NCI-H226 (cell line): ENCODE measurements at places on chromosomes 7 and 10.

GRCh38 chr7:105309235-105310169, 79.2 kb downstream of the SRPK2 start:
- DNase-seq: no peak

GRCh38 chr10:103553743-103554487, 60.4 kb downstream of the NEURL1 start:
- no peak for DNase-seq

DNA sequence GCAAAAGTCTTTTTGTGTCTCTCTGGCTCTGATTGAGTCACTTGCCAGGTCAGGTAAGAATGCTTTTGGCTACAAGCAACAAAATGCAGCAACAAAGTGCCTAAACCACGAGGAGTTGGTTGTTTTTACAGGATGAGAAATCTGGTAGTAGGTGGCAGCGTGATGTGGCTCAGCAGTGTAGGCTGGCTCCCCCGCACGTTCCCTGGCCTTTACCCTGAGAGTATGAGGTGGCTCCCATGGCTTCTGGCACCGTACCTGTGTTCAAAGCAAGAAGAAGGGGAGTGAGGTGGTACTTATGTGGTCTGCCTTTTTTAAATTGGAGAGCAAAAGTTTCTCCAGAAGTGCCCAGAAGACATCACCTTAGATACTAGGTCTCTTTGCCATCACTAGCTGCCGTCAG, 11.7 kb downstream of the PRKRIP1 start:
- DNase-seq: no peak

DNA sequence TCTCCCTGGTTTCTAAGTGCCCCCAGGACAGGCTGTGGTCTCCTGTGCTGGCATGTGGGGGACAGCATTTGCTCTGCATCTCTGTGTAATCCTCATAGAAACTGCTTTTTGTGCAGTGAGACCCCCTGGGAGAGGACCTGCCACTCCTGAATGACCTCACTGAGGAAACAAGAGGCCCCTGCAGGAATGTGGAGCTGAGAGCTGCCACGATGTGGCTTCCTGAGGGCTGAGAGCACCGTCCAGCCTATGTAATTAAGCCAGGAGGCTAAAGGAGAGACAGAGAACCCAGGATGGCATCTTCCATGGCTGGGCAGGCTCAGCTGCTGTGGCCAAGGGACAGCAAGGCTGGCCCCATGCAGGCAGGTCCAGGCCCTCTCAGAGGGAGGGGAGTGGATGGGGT, 32.3 kb upstream of the ADGRA1 start:
- DNase-seq: no peak

- DNase-seq: no peak
Measured at GRCh38 chr10:58651742-58652141, 139.1 kb downstream of the BICC1 start.

GRCh38 chr10:62917475-62918238, 101.5 kb upstream of the EGR2 start:
- no peak for DNase-seq

GRCh38 chr10:86281396-86281795, 85.2 kb downstream of the GRID1 start:
- no peak for DNase-seq

DNA sequence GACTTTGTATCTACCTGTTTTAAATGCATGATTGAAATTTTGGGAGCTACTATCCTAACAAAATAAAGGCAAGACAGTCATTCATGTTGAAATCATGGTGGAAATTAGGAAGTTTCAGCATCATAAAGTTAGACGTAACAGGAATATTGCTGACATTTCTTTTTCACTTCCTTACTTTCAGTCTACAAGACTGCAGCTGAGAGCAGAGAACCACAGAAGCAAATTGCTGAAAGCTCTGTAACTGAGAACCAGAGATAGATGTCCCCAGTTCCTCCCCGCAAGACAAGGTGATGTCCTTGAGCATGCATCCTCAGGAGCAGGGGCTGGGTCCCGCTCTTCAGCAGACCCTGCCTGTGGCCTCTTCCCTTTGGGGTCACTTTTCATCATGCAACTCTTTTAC, 466.3 kb upstream of the POM121L12 start:
- no peak for DNase-seq

DNA sequence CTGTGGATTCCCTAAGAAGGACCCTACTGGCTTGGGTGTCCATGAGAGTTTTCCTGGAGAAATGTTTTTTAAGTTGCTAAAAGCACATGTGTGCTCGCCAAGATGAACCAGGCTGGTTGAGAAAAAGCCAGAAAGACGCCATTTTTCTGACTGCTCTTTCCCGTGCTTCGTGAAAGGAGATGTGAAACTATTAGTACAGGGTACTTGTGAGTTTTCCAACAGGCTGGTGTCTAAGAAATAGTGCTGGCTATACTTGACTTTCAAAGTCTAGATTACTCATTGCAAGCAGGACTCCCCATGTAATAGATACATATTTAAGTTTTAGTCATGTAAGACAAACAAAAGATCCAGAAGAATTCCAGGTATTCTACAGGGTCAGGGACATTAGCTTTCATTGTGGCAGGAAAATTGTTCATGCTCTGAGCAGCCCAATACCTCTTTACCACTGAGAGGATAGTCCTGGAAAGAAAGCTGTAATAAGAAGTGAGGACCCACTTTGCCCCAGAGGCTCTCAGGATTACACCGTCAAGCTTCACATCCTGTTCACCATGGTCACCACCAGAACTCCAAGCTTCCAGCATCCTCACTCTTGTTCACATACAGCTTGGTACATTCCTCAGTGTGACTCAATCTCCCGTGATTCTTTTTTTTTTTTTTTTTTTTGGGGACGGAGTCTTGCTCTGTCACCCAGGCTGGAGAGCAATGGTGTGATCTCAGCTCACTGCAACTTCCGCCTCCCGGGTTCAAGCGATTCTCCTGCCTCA, 43.8 kb upstream of the ICA1 start:
- DNase-seq: no peak

- DNase-seq: no peak
Measured at GRCh38 chr10:32273336-32273735, 73.6 kb downstream of the EPC1 start.

DNA sequence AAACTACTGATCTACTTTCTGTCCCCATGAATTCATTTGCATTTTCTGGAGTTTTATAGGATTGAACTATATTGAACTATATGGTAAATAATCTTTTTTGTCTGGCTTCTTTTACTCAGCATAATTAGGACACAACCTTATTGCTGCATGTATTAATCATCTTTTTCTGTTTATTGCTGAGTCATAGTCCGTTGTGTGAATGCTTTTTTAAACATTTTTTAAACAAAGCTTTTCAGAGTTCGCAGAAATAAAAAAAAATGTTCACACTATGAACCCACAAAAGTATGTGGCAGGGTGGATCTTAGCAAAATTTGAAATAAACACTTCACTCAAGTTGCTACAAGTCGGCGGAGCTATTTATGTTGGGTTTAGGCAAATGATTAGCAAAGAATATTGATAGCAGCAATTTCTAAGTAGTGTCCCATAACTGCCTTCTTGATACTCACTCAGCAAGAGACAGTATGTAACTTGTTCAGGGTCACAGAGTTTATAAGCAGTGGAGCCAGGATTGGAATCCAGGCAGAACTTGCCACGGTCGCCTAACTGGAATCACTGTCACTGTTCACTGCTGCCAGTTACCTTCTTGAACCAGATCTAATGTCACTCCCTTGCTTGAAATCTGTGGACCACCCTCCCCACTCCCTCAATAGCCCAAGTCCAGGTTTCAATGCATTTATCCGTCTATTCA, 5.6 kb downstream of the CH25H start:
- no peak for DNase-seq

GRCh38 chr7:92817398-92817797, 19.0 kb downstream of the CDK6 start:
- no peak for DNase-seq

DNA sequence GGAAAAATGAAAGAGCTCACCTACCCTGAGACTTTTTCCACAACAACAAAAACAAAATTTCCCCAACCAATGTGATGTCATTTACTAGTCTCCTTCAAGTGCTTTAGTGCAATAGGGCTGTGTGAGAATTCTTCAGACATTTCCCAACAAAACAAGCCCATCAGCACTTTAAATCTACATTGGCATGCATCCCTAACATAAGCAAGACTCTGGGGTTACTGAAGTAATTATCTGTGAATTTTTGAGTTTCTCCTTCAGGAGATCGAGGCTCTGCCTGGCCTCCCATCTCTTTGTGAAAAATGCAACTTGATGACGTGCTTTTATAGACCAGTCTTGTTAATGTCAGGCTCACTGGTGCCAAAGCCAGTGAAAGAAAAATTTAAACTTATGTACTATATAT, 255.6 kb downstream of the GFRA1 start:
- no peak for DNase-seq

- DNase-seq: no peak
Measured at GRCh38 chr7:139626817-139627216, 103.3 kb downstream of the CLEC2L start.

GRCh38 chr10:5840314-5841307, 27.4 kb upstream of the GDI2 start:
- DNase-seq: no peak

- DNase-seq: no peak
Measured at GRCh38 chr7:2288503-2288902, 25.7 kb downstream of the SNX8 start.

DNA sequence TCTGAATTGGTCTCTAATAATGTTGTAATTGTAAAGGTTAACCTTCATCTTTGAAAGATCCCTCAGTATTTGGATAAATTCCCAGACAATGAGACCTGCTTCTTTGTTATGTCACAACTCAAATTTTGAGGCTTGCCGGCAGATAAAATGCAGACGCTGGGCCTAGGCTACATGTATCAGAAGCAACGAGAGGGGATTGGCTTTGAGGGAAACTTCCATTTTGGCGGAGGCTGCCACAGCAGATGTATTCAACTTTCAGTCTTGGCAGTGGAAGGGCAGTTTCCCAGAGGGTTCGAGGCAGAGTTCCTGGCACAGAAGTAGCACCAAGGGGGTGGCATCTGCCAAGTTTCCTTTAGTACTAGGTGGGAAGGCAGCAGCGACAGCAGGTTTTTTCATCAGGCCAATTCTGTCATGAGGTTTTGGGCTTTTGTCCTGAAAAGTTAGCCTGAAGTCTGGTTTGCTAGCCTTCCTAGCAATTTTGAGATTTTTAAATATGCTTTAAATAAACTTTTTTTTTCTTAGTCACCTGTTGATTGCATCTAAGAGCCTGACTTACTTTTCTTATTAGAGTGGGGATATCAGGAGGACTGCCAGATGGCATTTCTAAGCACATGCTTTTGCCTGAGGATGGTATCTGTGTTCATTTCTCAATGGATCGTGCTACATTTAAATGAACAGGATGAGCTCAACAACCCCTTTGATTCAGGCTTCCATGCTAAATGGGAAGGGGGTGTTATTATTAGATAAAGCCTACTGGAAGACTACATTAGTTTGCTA, 89.5 kb upstream of the FAM3C start:
- no peak for DNase-seq

- DNase-seq: no peak
Measured at GRCh38 chr7:78691584-78691983, 761.9 kb downstream of the MAGI2 start.

GRCh38 chr7:43559946-43560335, 23.0 kb upstream of the STK17A start:
- DNase-seq: no peak

DNA sequence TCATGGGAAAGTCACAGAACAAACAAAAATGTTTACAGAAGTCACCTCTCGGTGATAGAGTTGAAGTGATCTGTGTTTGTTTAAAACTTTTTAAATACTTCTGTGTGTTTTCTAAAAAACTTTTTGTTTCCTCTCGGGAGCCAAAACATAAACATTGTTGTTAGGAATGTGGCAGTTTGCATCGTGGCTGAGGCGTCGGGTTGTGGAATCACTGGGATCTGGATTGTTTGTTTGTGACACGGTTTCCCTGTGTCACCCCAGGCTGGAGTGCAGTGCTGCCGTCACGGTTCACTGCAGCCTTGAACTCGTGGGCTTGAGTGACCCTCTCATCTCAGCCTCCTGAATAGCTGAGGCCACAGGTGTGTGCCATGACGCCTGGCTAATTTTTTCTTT, 29.0 kb upstream of the SUN1 start:
- DNase-seq: no peak

GRCh38 chr7:68148440-68148839, 1151.8 kb downstream of the TYW1 start:
- DNase-seq: no peak

GRCh38 chr7:64807731-64808365, 13.6 kb downstream of the ZNF138 start:
- DNase-seq: peak; percentile 35

- DNase-seq: no peak
Measured at GRCh38 chr10:97633921-97634320, 621 bp upstream of the MORN4 start.

- DNase-seq: no peak
Measured at GRCh38 chr10:494556-494955, 194.9 kb downstream of the DIP2C start.

- DNase-seq: no peak
Measured at GRCh38 chr10:78954689-78955088, 114.1 kb upstream of the ZMIZ1 start.

- no peak for DNase-seq
Measured at GRCh38 chr10:101646364-101646763, 48.6 kb downstream of the FBXW4 start.

GRCh38 chr10:49610114-49610457, at the start of gene SLC18A3:
TSS of gene SLC18A3 (plus strand) at chr10:49610310. CDS start at chr10:49610741, 431 bp downstream.
- DNase-seq: no peak

DNA sequence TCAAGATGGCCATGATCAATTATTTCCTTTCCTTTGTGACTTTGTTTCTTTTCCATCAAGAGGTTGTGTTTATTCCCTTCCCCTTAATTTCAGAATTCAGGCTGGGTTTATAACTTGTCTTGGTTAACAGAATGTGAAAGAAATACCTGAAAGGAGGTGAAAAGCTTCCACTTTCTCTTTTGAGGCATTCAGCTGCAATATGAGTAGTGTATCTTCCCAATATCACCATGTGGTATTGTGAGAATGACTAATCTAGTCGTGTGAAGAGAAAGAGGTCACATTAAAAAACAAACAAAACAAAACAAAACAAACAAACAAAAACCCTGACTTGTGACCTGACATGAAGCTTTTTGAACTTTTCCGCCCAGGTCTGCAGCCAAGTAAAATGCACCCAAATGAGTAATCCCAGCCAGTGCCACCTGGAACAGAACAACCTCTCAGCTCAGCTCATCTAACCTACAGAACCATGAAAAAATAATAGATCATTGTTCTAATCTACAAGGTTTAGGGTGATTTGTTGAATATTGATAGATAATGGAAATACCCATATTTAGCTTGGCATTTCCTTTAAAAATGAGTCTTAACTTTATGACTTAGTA, 70.8 kb upstream of the TEX47 start:
- DNase-seq: no peak
